ENCODE measurements at places on chromosomes 5 and 9.

GRCh38 chr5:38330207-38330606 is 71.8 kb downstream of the EGFLAM start:
- no peak for DNase-seq

DNA sequence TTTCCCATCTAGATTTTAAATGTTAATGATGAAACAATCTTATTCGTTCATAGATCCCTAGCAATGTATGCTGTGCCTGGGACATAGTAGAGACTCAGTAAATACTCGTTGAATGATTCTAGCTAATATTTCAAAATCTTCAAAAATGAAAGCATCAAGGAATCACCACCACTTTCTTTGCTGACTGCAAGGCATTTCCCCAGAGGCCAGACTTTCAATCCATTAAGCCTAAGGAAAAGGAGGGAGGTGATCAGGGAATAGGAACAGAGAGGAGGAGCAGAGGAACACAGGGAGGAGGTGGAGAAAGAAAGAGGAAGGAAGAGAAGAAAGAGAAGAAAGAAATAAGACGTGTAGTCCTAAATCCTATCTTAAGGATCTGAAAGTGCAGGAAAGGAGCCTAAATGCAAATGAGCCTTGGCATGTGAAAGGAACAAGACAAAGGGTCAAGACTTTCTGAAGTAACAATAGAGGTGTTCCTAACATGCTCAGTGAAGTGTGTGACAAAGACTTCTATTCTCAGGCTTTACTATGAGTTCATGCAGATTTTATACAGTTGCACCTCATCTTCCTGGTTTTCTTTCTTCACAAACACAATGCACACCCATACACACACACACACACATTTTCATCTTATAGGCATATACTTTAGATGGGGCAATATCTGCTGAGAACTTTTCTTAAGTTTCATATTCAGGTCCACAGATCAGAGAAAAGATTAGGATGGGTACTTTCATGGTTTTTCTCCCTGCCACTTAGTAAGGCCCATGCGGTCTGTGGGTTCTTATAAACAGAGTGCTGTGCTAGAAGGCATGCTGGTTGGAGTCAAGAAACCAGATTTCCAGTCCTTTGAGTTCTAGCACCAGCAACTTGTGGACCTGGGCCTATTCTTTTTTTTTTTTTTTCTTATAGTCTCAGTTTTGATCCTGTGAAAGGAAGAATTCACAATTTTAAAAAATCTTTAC is 512.2 kb upstream of the TNC start:
- no peak for DNase-seq

DNA sequence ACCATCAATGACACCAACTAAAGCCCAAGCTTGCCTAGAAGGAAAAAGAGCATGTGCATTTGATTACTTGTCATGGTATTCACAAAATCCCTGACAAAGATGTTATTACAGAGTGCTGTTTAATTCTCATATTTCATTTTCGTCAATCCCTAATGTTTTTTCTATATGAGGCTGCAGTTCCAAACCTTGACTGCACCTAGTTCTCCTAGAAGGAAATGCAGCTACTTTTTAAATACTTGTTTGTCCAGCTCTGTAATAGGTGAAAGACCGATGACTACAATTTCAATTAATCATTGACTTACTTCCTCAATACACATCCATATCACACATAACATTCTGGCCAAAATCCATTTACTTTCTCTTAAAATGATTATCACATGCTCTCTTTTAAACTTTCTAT is 28.1 kb downstream of the CEMIP2 start:
- DNase-seq = no peak

DNA sequence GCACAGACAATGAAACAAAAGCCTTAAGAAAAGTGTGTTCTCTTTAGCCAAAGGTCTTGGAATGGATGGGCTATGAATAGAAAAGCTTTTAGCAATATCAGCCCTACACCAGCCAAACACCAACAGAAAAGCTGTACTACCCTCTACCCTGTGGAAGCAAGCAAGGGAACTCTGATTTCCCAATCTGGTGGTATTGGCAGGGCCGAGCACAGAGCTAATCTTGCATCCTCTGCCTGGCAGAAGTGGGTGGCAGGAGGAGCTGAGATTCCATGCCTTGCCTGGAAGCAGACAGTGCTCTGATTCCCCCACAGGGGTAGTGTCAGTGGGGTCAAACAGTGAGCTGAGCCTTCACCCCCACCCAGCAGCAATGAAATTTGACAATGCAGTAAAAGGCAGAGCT is 29.6 kb upstream of the ZNF782 start:
- DNase-seq = no peak

DNA sequence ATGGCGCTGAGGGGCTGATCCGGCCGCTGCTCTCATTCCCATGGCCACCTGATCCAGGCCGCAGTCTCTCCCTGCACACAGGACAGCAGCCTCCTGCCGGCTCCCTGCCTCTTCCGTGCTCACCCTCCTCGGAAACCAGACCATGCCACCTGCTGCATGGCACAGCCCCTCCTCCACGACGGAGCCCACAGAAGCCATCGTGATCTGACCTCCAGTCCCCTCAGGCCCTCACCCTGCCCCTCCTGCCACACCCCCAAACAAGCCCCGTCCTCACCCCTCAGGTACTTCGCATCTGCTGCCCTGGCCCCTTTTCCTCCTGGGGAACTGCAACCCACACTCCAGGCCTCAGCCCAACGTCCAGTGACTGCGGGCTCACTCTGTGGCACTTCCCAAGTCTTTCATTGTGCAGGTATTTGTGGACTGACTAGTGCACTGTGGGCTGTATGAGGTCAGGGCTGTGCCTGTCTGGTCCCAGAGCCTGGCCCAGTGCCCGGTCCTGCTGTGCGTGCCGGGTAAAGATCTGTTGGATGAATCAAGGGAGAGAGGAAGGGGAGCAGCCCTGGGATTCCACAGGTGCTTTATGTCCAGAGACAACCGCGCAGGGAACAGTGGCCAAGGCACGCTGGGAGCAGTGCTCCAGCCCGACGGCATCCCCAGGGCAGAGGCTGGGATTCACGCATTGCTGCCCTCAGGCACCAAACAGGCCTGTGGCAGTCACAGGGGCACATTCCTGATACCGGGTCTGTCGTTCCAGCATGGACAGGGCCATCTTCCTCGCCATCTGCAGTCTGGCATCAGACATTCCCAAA is 86.1 kb downstream of the ADAMTS2 start:
- peak; percentile 24 for DNase-seq

GRCh38 chr5:72511774-72512592 is 4.8 kb upstream of the ZNF366 start:
- no peak for DNase-seq

GRCh38 chr9:111831371-111832108 is 36.8 kb upstream of the SHOC1 start:
- DNase-seq = no peak

GRCh38 chr9:138100711-138101350 is 223.2 kb downstream of the CACNA1B start:
- DNase-seq = peak; percentile 44

- DNase-seq = no peak
Measured at GRCh38 chr9:71663931-71664459, 104.3 kb downstream of the CEMIP2 start.

DNA sequence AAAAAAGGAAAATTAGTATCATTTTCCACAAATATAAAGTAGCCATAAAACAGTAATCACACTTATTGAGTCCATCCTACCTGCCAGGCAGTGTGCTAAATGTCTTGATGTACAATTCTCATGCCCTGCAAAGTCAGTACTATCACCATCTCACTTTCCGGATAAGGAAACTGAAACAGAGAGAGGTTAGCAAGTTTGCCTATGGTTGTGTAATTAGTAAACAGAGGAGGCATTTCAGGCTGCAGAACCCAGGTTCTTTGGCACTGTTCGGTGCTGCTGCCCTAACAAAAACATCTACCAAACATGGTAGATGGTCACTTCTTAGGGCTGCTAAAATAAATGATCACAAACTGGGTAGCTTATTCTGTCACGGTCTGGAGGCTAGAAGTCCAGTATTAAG is 22.6 kb downstream of the PLAC8L1 start:
- DNase-seq = no peak

DNA sequence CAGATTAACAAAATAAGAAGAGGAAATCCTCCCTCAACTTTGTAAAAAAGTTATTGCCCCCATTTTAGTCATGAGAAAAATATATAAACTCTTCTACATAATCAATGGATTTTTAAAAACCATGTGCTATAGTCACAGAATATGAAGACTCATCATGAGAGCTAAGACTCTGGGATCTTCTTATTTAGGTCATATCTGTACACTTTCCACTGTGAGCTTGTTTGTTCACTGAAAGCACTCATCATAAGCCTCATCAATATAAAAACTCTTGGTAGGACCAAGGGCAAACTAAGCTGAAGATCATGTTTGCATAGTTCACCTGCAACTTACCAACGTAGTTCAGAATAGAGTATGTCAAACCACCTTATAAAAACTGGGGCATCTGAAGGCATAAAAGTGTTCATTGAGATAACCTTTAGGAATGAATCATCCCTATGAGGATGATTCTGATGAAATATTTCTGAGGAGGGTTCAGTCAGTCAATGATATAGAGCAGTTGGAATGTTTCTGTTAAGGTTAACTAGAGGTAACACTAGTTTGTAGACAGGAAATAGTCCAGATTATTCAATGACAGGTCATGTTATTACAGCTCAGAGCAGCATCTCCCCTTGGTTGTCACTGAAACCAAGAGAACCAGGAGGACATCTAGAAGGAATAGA is 289.9 kb upstream of the SMC2 start:
- DNase-seq = no peak

DNA sequence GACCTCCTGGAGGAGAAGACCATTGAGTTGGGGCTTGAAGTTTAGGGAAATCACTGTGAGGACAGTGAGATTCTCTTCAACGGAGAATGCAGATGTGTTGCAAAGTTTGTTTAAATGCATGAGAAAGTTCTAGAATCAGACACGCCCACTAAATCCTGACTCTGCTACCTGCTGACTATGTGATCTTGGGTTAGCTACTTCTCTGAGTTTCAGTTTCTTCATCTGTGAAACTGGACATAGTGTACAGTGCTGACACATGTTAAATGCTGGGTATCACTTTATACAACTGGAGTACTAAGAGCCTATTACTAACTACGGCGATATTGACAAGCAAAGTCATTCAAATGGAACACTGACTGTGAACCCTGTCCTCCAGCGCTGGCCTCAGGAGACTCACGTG is 255.5 kb downstream of the HSPA4 start:
- no peak for DNase-seq

- no peak for DNase-seq
Measured at GRCh38 chr5:2721385-2722138, 29.9 kb downstream of the IRX2 start.

DNA sequence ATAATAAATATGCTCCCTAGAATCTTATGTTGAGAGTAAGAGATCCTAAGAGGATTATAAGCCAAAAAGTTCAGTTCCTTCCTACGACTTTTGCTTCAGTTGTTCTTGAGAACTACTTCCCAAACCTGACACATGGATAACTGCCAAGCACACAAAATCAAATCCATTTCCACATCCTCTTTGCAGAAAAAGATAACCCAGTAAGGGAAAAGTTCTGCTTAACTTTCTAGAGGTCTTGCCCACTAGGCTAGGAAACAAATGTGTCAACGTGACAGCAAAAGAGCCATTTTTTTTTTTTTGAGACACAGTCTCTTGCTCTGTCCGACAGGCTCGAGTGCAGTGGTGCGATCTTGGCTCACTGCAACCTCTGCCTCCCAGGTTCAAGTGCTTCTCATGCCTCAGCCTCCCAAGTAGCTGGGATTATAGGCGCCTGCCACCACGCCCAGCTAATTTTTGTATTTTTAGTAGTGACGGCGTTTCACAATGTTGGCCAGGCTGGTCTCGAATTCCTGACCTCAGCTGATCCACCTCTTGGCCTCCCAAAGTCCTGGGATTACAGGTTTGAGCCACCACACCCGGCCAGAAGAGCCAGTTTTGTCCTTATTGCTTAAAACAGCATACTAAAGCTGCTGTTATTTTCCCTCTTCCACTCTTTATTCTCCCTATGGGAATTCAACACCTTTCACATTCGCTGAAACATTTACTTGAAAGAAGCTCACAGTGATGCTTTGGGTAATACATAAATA is 24.2 kb downstream of the CSNK1A1 start:
- no peak for DNase-seq

DNA sequence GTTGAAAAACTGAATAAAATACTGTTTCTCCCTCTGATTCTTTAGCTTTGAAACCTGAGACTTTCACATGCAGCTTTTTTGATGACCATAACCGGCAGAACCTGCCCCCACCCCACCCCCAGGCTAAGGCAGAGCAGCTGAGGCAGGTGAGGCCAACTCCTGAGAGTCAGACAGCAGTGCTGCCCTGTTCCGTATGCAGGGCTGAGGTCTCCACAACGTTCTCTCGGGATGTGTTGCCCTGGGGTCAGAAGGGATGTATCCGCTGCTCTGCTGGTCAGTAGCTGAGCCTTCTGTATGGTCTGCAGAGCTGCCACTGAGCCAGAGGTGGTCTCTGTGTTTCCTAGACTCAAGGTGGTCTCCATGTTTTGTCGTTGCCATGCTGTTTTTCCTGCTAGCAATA is 190.5 kb downstream of the AOPEP start:
- DNase-seq = no peak

DNA sequence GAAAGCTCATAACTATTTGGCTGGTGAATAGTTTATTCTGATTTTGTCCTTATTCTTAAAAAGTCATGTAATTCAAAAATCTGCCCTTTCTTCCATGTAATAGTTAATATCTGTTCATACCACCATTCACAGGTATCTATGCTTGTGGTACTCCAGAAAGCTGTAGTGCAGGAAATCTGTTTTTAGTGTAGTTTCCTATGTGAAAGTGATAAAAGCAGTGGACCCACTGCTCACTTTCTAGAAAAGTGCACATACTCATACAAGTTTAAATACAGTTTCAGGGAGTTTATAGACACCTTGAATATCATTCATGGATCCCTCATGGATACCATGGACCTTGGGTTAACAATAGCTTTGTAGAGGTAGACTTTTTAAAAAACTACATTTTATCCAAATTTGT is 20.2 kb downstream of the PBX3 start:
- no peak for DNase-seq

DNA sequence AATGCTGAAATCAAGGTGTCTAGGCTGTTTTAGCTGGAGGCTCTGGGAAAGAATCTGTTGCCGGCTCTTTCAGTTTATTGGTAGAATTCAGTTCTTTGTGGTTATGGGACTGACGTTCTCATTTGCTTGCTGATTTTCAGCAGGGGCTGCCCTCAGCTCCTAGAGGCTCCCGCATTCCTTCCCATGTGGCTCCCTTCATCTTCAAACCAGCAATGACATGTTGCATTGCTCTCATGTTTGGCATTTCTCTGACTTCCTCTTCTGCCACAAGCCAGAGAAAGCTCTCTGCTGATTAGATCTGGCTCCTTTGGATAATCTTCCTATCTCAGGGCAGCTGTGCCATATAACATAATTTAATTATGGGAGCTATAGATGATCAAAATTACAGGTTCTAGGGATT is 360.3 kb downstream of the LRRC70 start:
- DNase-seq = peak; percentile 33

- no peak for DNase-seq
Measured at GRCh38 chr5:36624277-36624676, 17.9 kb downstream of the SLC1A3 start.

GRCh38 chr9:21392270-21392669 is 7.1 kb upstream of the IFNA2 start:
- peak; percentile 68 for DNase-seq

DNA sequence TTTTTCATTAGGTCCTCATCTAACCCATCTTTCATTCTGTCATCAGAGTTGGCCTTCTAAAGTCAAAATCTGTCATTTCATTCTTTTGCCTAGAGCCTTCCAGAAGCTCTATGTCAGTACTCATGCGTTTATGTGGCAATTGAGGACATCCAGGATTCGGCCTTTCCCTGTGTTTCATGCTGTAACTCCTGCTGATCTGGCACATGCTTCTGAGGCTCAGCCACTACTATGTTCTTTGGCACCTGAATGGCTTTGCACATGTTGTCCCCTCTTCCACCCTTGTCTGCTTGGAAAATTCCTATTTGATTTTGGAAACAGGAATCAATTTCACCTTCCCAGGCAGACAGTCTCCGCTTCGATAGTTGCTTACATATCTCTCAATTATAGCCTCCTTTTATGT is 84.9 kb downstream of the GDNF start:
- no peak for DNase-seq

Measured in H9 (cell line).